ENCODE measurements at places on chromosomes 1 and 21.

- peak; percentile 36 for DNase-seq
Measured at GRCh38 chr1:30782361-30783255, 25.0 kb upstream of the LAPTM5 start.

DNA sequence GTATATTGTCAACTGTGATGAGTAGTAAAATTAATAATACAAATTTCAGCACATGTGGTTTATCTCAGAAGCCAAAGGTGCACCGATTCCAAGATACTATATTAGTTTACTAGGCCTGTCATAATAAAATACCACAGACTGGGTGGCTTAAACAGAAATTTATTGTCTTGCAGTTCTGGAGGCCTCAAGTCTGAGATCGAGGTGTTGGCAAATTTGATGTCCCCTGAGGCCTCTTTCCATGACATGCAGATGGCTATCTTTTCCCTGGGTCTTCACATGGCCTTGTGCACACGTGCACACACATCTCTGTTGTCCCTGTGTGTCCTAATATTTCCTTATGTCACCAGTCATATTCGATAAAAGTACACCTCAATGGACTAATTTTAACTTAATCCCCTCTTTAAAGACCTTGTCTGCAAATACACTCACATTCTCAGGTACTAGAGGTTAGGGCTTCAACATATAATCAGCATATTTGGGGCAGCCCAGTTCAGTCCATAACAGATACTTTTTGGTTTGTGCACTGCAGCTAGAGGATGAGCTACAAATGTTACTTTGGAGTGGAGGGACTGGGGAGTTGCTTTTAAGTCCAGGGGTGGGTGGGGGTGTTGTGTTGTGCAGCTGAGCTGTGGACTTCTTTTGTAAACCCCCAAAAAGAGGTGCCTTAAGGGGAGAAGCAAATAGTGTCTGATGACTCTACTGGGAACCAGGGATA, 21.4 kb downstream of the TSNAX start:
- DNase-seq, result no peak

DNA sequence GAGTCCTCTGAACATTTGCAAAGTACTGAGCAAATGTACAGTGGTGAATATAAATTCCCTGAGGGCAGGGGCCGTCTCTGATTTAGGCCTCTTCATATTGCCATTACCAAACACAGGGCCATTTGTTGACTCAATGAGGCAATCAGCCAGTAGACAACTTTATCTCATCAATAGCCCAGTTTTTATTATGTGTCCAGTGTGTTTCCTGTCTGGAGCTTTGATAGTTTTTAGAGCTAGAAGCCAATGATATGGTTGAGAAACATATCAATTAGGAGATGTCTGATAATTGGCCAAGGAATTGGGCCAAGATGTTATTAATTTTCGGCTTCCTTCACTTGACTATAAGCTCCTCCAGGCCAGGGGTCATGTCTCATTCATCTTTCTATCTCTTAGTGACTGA, 163.0 kb downstream of the ROR1 start:
- DNase-seq, result no peak

GRCh38 chr21:18191139-18191538, 53.5 kb upstream of the CHODL start:
- DNase-seq, result no peak

- no peak for DNase-seq
Measured at GRCh38 chr1:208544053-208544452, 299.9 kb upstream of the PLXNA2 start.
